Lung (tissue), 17 donors: ENCODE measurements at places on chromosomes 12 and 14. TPM values are rescaled to one million over a fixed set of nuclear protein-coding genes. Genes with fewer than 3 reads are reported as not detected.
A peak's percentile ranks its signal among the peaks of the same experiment; 100 is the strongest.

- no peak overlapping the region for H3K27ac ChIP-seq
- DNase-seq, result no peak
- no peaks in the 10 kb centered on the region for H3K27me3 ChIP-seq
- H3K36me3 ChIP-seq, result no peaks in the 10 kb centered on the region
- H3K4me3 ChIP-seq, result no peak overlapping the region
Measured at GRCh38 chr12:104501660-104502059, 44.9 kb downstream of the CHST11 start.

- no peaks in the 10 kb centered on the region for H3K27me3 ChIP-seq
- DNase-seq, result no peak
- H3K4me3 ChIP-seq, result no peak overlapping the region
- no peak overlapping the region for H3K27ac ChIP-seq
- H3K36me3 ChIP-seq, result no peaks in the 10 kb centered on the region
- no peaks in the 10 kb centered on the region for H3K4me1 ChIP-seq
Measured at GRCh38 chr12:13945641-13946040, 35.8 kb downstream of the GRIN2B start.

GRCh38 chr12:71970031-71970430 lies 31.4 kb downstream of the TPH2 start:
- no peak overlapping the region for H3K4me3 ChIP-seq
- no peak for DNase-seq
- no peaks in the 10 kb centered on the region for H3K4me1 ChIP-seq
- no peak overlapping the region for H3K27ac ChIP-seq
- H3K36me3 ChIP-seq, result no peaks in the 10 kb centered on the region

DNA sequence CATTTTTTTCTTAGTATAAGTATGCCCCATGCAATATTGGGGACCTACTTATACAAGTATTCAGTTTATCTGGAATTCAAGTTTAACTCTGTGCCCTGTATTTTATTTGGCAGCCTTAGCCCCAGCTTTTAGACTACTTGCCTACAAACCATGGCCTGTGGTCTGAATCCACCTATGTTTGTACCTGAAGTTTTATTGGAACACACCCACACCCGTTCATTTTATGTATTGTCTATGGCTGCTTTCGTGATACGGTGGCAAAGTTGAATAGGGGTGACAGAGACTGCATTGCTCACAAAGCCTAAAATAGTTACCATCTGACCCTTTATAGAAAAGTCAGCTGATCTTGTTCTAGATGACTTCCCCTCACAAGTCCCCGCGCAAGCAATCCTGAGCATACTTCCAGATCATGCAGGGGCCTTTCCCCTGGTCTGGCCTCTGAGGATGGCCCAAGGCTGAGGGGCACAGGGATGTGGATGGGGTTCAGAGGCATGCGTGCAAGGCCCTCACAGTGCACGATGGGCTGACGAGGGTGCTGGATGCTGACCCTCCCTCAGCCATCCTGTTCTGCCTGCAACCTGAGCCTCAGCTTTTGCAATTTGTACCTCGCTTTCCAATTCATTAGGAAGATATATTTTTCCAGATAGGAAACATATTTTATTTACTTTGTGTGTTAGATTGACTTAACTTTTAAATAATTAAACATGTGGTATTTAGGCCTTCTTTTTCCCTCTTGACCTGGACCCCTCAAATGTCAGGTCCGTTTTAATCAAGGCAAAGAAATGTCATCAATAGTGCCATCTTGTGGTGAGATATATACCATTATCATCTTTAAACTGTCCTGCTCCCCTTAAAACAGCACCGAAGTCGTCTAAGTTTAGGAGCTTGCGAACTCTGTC lies 527.3 kb upstream of the CCDC196 start:
- no peak overlapping the region for H3K4me3 ChIP-seq
- H3K27ac ChIP-seq, result no peak overlapping the region
- no peaks in the 10 kb centered on the region for H3K4me1 ChIP-seq
- H3K27me3 ChIP-seq, result no peaks in the 10 kb centered on the region
- no peaks in the 10 kb centered on the region for H3K36me3 ChIP-seq

GRCh38 chr12:10171973-10172728 lies at the start of gene OLR1:
Gene OLR1, minus strand, starts transcription at chr12:10172132. Its CDS starts 55 bp downstream, at chr12:10172077.
- no peaks in the 10 kb centered on the region for H3K36me3 ChIP-seq
- no peak within 1 kb of the TSS for H3K4me3 ChIP-seq
- no peak for DNase-seq
- peaks cover 4% of the 10 kb centered on the region for H3K4me1 ChIP-seq
- H3K27ac ChIP-seq, result no peak within 1 kb of the TSS
- no peaks in the 10 kb centered on the region for H3K27me3 ChIP-seq

DNA sequence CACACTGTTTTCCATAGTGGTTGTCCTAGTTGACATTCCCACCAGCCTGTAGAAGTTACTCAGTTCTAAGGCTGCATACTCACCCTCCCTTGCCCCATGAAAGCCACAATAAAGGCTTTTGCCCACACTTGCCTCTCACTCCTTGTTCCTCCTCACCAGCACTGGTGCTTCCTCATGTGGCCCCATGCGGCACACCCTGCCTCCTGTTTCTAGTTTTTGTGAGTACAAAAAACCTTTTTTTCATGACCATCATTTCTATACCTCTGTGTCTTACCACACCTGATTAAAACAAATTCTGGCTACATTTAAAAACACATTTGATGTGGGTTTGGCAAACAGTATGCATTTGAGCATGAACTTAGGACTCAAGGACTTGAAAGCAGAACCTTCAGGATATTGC lies 40.7 kb upstream of the RIN3 start:
- H3K27me3 ChIP-seq, result no peaks in the 10 kb centered on the region
- H3K36me3 ChIP-seq, result no peaks in the 10 kb centered on the region
- no peak overlapping the region for H3K4me3 ChIP-seq
- peak; percentile 4 for DNase-seq
- peaks cover 3% of the 10 kb centered on the region for H3K4me1 ChIP-seq

DNA sequence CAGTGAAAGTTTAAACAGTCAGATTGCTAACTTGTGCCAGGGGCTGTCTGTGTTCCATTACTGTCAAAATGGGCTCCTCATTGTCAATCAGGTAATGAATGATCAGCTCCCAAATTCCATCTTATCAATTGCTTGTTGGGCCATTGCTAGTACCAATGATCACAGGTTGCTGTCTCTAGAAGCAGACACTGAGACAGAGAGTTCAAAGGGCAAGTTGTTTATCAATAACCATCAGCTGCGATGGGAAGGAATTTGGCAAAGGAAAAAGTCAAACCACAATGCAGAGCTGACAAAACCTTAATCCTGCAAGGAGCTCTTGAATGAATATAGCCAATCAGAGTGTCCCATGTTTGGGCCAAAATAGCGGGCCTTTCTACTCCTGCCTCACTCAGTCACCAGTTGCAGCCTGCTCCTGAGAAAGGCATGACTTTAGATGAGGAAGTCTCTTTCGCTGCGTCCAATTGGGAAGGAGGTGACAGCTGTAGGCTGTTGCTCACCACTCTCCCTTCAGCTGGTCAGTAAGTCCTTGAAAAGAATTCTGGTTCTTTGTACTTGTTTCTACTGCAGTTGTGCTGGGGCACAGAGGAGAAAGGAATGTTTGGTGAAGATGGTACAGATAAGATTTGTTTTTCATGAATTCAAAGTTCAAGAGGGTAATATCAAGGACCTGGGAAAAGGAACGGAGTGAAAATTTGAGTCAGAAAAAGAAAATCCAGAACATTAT lies 179.2 kb upstream of the PDE3A start:
- no peak overlapping the region for H3K27ac ChIP-seq
- DNase-seq, result peak; percentile 80
- H3K4me1 ChIP-seq, result no peaks in the 10 kb centered on the region
- no peaks in the 10 kb centered on the region for H3K27me3 ChIP-seq
- H3K4me3 ChIP-seq, result no peak overlapping the region
- H3K36me3 ChIP-seq, result no peaks in the 10 kb centered on the region

DNA sequence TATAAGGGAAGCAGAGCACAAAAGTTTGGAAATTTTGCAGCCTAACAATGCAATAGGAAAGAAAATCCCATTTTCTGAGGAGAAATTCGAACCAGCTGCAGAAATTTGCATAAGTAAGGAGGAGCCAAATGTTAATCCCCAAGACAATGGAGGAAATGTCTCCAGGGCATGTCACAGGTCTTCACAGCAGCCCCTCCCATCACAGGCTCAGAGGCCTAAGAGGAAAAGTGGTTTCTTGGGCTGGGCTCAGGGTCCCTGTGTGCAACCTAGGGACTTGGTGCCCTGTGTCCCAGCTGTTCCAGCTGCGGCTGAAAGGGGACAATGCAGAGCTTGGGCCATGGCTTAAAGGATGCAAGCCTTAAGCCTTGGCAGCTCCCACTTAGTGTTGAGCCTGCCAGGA lies 190.0 kb downstream of the MDGA2 start:
- H3K4me1 ChIP-seq, result no peaks in the 10 kb centered on the region
- H3K27me3 ChIP-seq, result no peaks in the 10 kb centered on the region
- no peak overlapping the region for H3K4me3 ChIP-seq
- no peaks in the 10 kb centered on the region for H3K36me3 ChIP-seq

GRCh38 chr12:92732216-92732615 lies 29.4 kb downstream of the PLEKHG7 start:
- H3K27ac ChIP-seq, result no peak overlapping the region
- no peak overlapping the region for H3K4me3 ChIP-seq
- DNase-seq, result no peak

- no peaks in the 10 kb centered on the region for H3K36me3 ChIP-seq
- DNase-seq, result no peak
- no peak overlapping the region for H3K4me3 ChIP-seq
- H3K4me1 ChIP-seq, result peaks cover 5% of the 10 kb centered on the region
Measured at GRCh38 chr12:4417455-4417854, 28.2 kb downstream of the FGF6 start.

DNA sequence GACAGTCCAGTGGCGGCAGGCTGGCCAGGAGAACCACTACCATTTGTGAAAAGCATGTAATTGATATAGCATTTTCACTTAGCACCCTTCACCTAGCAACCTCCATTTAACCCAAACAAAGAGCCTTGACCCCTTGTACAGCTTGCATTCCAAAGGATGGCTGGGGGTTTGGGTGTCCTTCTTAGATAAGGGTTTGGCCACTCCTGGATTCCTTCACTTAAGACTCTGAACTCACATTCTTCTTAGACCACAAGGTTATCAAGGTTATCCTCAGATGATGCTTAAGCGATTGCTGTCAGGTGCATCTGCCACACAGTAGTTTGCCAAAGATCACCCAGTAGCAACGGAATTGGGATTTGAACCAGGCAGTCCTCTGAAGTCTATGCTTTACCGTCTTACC lies 102.8 kb downstream of the ZNF664 start:
- H3K27me3 ChIP-seq, result no peaks in the 10 kb centered on the region
- DNase-seq, result no peak
- H3K27ac ChIP-seq, result no peak overlapping the region
- H3K4me3 ChIP-seq, result no peak overlapping the region
- H3K4me1 ChIP-seq, result no peaks in the 10 kb centered on the region

SRRM4 gene
- 0.03 TPM for total RNA-seq

RNF10 gene
- total RNA-seq, result 207 TPM

ANKRD52 gene
- 38.1 TPM for total RNA-seq

SMOC1 gene
- total RNA-seq, result 1.9 TPM

MAP1LC3B2 gene
- total RNA-seq, result not detected
